ENCODE measurements at places on chromosomes 4 and X.

DNA sequence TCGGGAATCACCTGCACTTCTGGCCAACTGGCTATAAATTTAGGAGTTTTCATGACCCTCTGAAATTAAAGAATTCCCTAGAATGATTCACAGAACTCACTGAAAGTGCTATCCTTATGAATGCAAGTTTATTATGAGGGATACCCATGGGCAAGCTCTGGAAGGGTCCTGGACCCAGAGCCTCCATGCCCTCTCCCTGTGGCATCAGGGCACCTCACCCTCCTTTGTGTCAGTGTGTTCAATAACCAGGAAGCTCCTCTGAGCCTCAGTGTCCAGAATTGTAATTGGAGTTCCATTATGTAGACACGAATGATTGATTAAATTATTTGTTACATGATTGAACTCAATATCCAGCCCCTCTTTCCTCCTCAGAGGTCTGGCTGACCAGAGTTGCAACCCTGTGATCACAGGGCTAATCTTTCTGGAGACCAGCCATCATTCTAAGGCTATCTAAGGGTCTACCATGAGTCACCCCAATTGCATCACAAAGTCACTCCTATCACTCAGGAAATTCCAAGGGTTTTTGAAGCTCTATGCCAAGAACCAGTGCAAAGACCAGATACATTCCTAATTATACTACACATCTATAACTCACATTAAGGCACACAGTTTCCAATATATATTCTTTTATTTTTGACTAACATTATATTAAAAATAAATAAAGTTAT lies 8.9 kb downstream of the ANXA3 start:
- DNase-seq, result no peak

DNA sequence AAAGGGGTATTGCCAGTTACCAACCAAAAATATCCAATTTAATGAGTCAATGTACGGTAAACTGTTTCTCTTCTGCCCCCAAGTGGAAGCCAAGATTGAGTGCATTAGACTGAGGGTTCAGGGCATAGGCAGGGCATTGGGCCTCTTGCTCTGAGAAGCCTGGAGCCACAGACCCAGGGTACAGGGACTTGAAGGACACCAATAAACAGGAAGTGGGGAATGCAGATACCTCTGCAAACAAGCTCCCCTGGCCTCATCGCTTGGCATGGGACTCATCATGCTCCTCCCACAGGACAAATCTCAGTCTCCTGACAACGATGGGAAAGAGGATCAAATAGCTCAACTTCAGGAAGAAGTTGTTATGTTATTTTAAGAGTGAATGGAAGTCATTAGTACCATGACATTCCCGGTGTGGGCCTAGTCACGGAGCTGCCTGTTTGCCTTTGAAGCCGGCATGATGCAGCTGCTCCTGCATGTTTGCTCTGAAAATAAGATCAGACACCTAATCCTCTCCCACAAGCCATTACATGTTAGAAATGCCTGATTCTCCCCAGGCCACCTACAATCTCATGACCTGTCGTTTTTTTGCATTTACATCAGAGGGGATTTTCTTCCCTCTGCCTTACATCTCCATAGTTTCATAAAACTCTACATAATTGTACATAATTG lies 224.2 kb downstream of the RCHY1 start:
- DNase-seq, result peak; percentile 40

DNA sequence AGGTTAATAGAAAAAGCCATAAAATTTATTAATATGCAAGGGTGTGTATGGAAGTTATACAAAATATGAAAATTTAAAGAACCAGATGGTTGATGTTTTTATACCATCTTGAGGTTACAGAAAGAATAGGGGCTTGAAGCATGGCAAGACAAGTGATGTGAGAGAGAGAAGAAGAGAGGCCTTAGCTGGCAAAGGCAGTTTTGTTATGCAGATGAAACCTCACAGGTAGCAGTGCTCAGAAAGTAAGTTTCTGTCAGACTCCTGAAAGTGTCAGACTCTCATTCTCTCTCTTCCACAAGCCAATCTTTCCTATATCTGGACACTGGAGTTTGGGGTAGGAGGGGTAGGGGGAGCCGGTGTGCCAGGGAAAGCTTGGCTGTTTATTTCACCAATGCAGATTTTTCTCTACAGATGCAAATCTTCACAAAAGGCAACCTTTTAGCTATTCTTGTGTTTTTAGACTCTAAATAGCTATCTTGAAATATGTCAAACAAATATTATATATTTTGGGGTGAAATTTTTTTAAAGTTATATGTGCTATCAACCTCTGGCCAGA lies 124.5 kb downstream of the CFAP299 start:
- DNase-seq, result no peak

- DNase-seq, result no peak
Observed at GRCh38 chr4:98027827-98028226, 115.4 kb downstream of the STPG2 start.

GRCh38 chrX:133849676-133850075 lies 135.7 kb downstream of the GPC3 start:
- DNase-seq, result no peak

GRCh38 chr4:83905952-83906351 lies 370.0 kb downstream of the GPAT3 start:
- no peak for DNase-seq

DNA sequence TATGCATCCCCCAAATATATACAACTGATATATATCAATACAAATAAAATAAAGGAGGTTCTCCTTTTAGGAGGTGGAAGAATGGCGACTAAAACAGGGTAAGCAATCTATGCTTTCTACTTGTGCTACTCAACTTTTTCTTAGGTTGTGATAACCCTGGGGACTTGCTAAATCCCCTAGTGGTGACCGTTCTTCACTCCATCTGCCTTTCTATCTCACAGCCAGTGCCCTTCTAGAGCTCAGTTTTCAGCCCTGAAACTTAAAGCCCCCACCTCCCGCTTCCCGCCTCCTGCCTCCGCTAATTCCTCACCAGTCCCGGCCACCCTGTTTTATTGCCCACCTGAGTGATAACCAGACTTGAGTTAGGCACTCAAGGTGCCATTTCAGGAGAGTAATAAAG lies 15.5 kb upstream of the ESX1 start:
- DNase-seq, result no peak

- no peak for DNase-seq
Observed at GRCh38 chr4:18194278-18194677, 172.7 kb upstream of the LCORL start.

DNA sequence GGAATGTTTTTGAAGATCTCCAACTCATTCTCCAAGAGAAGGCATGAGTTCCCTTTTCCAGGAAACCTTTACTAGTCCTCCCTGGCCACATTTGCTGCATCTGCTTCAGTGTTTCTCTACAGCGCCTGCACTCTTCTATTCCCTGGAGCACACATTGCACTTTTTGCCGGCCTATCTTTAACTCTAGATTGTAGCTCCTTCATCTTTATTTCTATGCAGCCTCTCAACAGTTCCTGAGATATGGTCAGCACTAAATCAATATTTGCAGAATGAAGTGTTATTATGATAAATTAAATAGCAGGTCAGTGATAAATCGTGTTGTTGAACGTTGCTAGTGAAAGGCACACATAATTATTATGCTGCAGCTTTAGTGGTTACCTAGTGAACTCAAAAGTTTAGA lies 88.3 kb downstream of the VCX3A start:
- no peak for DNase-seq

GRCh38 chr4:4289597-4289940 lies 385 bp downstream of the LYAR start:
- DNase-seq, result no peak

GRCh38 chrX:21675931-21676330 lies 17.8 kb upstream of the KLHL34 start:
- no peak for DNase-seq

DNA sequence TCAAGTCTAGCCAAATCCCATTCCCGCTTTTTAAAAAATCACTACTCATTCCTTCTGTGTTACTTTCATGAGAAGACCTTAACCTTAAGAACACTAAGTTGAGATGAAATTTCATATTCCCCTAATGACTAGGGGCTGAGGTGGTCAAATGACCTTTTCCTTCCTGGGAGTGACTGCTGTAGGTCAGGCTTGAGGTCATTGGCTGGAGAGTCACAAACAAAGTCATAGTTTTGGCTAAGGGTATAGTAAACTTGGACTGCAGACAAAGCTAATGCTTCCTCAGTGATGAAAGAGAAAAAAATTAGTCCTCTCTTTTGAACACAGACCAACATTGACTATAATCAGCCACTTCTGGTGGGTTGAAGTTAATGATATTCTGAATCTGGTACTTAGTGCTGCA lies 16.0 kb upstream of the FGF2 start:
- DNase-seq, result no peak

DNA sequence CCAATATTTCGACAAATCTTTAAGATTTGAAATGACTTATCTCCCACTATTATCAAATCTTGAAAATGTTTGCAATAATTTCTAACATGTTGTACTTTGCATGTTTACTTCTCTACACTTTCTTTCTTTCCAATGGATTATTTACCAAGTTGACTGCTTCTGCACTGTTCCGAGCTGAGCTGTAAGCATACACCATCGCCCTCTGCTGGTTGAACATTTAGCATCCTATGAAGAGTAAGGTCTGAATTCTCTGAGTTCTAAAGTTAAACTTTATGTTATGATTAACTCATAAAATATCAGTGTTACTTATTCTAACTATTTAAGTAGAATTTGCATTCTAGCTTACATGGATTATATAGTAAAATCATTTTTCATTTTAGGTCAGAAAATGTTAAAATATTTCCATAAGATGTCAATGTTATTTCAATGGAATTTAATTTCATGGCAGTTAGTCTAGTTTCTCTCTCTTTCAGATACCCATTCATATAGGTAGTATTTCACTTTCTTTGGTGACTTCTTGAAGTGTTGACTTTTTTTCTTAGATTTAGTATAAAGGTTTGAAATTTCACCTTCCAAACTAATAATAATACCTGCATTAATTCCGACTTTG lies 137.4 kb downstream of the DKK2 start:
- DNase-seq, result peak; percentile 31

GRCh38 chr4:90745176-90745575 lies 618.0 kb downstream of the CCSER1 start:
- DNase-seq, result no peak

DNA sequence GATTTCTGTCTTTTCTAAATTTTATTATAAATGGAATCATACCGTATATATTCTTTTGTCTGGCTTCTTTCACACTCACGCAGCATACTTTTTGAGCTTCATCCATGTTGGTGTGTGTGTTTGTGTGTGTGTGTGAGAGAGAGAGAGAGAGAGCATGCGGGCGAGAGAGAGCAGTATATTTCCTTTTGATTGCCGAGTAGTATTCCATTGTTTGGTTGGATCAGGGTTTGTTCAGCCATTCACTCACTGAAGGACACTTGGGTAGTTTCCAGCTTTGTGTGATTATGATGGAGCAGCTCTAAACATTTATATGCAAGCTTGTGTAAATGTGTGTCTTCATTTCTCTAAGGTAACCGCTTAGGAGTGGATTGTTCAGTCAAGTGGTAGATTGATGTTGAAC lies 3.1 kb upstream of the L1CAM start:
- DNase-seq, result no peak

- no peak for DNase-seq
Observed at GRCh38 chr4:103892586-103892985, 172.8 kb upstream of the TACR3 start.

DNA sequence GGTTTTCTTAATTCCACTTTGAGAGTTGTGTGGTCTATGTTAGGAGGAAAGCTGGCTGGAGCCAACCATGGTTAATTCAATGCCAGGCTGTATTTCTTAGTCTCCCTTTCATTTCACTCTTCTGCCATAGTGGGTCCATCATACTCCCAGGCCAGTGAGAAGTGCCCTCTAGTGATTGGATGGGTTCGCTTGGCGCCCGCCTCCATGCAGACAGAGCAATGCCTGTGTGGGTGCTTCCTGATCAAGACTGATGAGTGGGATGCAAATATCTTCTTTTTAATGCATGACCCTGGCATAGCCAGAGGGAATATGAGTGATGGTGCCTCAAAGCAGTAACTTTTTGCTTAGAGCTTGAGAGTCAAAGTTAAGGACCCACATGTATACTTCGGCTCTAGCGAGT lies 6.4 kb downstream of the BMX start:
- DNase-seq, result no peak

- DNase-seq, result no peak
Observed at GRCh38 chr4:129189630-129190029, 93.7 kb downstream of the C4orf33 start.

DNA sequence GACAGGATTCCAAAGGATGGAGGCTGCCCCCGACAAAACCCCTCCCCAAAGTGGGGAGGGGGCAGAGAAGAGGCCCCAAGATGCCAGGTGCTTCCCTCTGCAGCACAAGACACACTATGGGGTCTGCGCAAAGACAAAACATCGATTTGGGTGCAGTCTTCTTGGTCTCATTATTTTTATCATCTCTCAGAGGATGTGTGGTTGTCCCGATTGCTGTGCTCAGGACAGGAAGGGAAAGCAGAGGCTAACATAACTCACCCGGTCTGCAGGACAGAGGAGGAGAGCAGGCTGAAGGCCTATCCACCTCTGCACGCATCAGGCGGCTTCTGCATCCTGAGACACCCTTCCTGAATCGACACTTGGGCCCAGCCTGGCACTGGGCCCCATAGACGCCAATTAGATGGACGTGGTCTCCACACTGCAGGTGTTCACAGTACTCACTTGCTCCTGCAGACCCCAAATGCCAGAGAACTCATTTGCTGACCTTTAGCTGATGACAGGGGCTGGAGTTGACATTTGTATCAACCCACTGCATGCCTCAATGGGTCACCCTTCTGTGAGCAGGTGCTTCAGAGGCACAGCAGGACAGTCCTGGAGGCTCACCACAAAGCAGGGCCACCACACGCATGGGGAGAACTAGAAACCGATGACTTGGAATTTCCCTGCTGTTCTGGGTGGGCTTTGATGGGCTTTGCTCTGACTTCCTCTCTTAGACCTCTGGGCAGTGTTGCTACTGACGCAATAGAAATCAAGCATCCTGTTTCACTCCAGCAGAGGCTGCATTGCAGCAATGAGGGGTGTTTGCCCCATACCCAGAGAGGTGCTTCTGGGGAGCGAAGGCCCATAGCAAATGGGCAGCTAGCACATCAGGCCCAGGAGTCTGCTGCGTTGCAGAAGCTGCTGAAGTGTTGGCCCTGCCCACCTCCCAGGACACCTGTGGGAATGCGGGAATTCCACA lies 96.3 kb upstream of the ENPP6 start:
- no peak for DNase-seq

GRCh38 chr4:29128810-29129209 lies 1591.4 kb upstream of the PCDH7 start:
- no peak for DNase-seq

DNA sequence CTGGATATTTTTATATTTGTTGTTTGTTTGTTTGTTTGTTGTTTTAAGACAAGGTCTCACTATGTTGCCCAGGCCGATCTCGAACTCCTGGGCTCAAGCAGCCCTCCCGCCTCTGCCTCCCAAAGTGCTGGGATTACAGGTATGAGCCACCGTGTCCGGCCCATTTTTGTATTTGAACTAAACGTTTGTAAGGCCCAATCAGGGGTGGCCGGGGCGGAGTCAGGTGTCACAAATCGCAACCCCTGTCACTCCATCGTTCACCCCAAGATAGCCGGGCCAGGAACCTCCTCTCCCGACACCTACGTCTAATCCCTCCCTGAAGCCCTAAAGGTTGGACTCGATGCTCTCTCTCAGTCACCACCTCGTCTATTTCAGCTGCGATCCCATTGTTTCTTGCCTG lies 722 bp upstream of the EFHC2 start:
- DNase-seq, result no peak

Data from renal cortex interstitium (tissue), 15 donors.